Activated CD4-positive, alpha-beta T cell treated with anti-CD3 and anti-CD28 coated beads, Interleukin-10, Interleukin-2, amounts not matched to agents 100 ng/mL and 50 ng/mL, durations not matched to agents 16 hours and 8 hours (primary cell): ENCODE measurements at places on chromosomes 11 and 22.

- no peak for DNase-seq
Measured at GRCh38 chr11:76292583-76293188, 86.4 kb upstream of the WNT11 start.

GRCh38 chr22:20781272-20781990 lies 7.5 kb downstream of the SERPIND1 start:
- DNase-seq: peak; percentile 77

- DNase-seq: no peak
Measured at GRCh38 chr22:46386312-46386711, 50.8 kb downstream of the TRMU start.

GRCh38 chr11:44793350-44794090 lies 66.8 kb downstream of the TSPAN18 start:
- DNase-seq: no peak

- DNase-seq: peak; percentile 39
Measured at GRCh38 chr22:23772649-23773473, at the start of gene MMP11. TSS of gene MMP11 (plus strand) at chr22:23772849. CDS start at chr22:23772871, 22 bp downstream.

DNA sequence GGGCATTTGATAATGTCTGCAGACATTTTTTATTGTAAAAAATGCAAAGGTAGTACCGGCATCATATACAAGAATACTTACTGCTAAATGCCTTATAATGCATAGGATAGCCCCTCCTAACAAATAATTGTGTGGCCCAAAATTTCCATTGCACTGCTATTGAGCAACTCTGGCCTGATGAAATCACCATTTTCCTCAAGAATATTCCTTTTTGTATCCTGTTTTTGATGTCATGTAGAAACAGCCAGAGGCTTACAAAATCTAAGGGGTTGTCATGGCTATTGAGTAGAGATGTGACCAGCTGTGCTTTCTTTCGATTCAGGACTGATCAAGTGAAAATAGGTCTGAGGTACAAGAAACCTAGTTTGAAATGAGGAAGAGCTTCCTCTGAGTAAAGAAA lies 854.3 kb downstream of the KCNA4 start:
- no peak for DNase-seq

- DNase-seq: no peak
Measured at GRCh38 chr11:114074546-114075343, 15.2 kb downstream of the ZBTB16 start.

DNA sequence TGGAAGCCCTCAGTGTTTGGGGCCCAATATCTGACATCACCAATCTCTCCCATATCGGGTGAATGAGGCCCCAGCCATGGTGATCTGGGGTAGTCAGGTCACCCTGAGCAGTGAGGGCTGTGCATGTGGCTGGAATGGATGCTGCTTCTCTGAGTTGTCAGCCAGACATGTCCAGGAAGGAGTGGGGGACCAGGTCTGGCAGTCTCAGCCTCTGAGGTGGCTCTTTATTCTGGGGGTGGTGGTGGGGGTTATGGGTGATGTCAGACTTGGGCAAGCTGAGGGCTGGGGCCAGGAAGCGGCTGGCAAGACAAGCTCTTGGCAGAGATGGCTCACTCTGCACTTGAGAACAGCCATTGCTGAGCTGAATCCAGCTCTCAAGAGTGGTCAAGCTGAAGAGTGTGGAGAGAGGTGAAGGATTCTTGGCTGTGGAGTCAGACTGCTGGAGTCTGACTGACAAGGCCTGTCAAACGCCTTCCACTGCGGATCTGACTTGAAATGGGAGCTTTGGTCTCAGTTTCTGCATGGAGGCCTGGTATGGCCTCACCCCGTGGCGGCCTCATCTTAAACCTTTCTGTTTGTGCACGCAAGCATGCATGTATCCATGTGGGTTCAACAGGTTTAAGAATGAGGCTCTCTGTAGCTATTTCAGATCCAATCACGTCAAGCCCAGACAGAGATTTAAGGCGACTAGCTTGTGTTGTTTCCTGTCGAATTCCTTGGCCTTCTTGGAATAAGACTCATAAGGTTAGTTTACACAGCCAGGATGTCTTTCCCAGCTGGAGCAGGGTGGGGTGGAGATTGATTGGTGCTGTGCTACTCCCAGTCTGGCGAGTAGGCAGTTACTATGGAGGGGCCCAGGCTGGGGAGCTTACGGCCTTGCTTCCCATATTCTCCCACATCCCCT lies 83.9 kb upstream of the TIMP3 start:
- DNase-seq: no peak

DNA sequence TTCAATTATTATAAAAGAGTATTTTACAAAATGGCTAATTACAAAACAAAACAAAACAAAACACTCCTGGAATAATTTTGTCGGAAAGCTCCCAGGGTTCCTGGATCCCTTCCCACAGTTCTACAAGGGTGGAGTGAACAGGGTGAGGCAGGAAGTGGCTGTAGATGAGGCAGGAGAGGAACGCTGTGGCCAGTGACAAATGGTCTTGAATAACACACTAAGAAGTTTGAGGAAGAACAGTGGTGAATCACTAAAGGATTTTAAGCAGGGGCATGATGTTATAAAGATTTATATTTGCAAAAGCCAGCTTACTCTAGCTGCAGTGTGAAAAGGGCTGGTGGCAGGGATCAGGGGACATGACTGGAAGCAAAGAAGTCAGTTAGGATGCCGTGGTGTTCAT lies 33.8 kb upstream of the APOA1 start:
- no peak for DNase-seq

- DNase-seq: no peak
Measured at GRCh38 chr11:132332521-132332920, 962.1 kb downstream of the NTM start.

GRCh38 chr11:2858995-2859698 lies 26.4 kb downstream of the CDKN1C start:
- no peak for DNase-seq

DNA sequence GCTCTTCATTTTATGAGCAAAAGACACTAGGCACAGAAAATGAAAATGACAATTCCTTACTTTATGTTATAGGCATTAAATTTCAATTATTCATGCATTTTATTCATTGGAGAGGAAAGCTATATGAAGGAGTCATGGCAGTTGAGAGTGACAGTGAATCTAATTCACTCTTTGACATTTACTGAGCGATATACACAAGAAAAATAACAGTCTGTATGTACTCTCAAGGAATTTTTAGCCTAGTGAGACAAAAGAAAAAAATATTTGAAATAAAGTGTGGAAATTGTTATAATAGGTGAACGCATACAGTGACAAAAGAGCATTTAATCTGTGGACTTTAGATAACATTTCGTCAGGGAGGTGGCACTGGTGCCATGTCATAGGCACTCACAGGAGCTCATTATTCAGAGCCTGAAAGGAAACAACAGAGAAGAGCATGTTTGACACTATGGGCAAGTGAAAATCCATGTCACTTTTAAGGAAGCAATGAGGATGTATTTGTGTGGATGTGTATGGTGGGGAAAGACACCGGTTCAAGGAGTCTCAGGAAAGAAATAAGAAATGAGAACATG lies 323.1 kb downstream of the LUZP2 start:
- no peak for DNase-seq

DNA sequence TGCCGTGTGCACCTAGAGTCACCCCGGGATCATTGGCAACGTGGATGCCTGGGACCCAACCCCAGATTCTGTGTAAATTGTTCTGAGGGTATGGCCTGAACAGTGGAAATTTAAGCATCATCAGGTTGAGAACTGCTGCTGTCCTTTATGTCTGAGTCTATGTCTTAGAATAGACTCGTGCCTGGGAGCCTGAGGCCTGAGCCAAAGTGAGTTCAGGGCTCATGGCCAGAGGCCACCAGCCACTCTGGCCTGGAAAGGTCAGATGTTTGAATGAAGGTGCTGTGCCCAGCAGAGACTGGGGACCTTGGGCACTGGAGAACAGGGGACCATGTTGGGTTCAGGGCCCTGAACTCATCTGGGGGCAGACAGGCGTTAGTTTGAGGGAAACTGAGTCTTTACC lies 91.1 kb downstream of the MYO18B start:
- DNase-seq: no peak

DNA sequence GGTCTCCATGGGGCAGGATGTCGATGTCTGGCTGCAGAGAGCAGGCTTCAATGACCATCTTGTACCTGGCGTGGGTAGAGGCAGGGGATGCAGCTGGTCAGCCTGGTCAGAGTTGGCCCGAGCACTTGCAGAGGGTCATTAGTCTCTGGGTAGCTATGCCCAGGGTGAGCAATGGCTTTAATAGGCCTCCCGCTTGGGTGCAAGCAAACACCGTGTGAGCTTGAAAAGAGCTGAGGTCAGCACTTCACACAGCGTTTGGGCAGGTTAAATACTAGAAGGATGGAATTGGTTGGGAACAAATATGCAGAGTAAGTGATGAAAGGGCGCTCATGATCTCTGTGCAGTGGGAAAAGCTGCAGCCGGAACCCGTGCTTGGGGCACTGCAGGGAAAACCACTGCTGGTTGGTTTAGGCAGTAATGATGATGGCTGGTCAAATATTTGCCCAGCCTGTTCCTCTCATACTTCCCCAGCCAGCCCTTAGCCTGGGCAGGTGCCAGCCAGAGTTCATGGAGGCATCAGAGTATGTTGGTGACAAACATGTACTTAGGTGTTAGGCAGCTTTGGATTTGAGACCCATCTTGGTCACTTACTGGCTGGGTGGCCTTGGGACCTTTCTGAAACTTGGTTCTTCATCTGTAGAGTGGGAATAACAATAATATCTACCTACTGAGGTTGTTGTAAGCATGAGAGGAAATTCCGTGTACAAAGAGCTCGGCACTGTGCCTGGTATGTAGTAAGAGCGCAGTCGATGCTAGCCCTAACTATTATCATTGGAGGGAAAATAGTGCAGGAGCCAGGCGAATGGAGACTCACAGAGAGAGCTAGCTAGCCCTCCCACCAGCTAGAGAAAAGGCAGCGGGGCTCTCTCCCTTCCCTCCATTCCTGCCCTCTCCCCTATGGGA lies 25.2 kb upstream of the KCNJ11 start:
- DNase-seq: no peak

DNA sequence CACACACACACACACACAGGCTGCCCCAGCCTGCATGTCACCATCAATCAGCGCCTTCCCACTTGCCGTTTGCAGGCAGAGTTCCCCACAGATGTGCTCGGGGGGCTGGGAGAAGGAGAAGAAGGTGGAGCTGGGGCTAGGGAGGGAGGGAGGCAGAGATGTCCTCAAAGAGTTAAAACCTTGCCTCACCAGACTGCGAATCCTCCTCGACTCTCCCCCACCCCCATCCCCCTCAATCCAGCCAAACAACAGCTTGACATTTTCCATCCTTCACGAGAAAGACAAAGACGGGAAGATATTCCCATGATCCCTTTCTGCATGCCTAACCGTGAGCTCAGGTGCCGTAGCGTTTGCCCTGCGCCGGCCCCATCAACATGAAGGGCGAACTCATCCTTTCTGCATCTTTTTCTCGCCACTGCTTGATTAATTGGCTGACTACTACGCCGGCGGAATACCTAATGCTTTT lies 365.5 kb downstream of the MIAT start:
- no peak for DNase-seq

DNA sequence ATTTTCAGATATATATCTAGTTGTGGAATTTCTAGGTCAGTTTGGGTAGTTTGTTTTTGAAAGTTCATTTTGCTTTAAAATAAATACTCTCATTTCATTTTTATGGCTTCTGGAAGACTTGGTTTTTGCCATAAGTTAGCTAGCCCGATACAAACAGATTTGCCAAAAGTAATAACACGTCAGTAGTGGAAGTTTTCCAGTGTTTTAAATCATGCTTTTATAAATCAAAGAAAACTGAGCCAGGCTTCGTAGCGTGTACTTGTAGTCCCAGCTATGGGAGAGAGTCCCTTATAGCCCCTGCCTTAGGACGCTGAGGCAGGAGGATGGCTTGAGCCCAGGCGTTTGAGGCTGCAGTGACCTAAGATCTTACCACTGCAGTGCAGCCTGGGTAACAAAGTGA lies 21.7 kb upstream of the MICALL1 start:
- DNase-seq: no peak

GRCh38 chr11:42462558-42463310 lies 849.1 kb upstream of the API5 start:
- no peak for DNase-seq

GRCh38 chr11:14323118-14323676 lies 35.8 kb downstream of the RRAS2 start:
- no peak for DNase-seq

DNA sequence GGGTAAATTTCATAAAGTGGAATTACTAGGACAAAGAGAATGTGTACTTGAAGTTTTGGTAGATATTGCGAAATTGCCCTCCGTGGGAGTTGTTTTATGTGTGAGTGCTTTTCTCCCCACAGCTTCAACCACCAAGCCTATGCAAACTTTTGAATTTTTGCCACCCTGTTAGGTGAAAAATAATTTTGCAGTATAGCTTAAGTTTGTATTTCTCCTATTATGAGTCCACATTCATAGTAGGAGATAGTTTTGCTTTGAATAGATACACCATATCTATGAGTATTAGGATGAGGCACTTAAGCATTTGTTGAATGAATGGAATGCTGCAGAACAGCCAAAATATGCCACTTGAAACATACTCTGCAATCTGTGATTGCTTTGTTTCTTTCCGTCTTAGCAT lies 43.6 kb downstream of the UVRAG start:
- peak; percentile 2 for DNase-seq

GRCh38 chr11:121157756-121158155 lies 56.7 kb downstream of the TECTA start:
- DNase-seq: no peak

GRCh38 chr11:78256962-78257361 lies 68.2 kb downstream of the USP35 start:
- DNase-seq: no peak

- no peak for DNase-seq
Measured at GRCh38 chr11:120020981-120021380, 116.9 kb downstream of the TRIM29 start.

GRCh38 chr11:101428918-101429317 lies 154.9 kb downstream of the TRPC6 start:
- DNase-seq: peak; percentile 7

DNA sequence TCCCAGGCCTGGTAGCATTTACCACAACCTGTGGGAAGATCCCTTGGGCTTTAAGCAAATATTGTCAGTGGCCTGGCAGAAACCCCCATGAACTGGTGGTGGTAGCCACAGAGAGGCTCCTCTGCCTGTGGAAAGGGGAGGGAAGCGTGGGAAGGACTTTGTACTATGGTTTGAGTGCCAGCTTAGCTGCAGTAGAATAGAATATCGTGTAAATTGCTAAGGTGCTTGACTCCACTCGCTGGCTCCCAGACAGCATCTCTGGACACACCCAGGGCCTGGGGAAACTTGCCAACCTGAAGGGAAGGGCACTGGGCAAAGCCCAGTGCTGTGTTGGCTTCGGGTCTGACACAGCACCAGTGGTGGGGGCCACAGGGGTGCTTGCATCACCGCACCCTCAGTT lies 52.6 kb downstream of the XRRA1 start:
- no peak for DNase-seq
